ENCODE measurements at places on chromosomes 4 and X.

GRCh38 chrX:103467887-103468286 lies 51.4 kb downstream of the RAB40A start:
- no peak for DNase-seq

DNA sequence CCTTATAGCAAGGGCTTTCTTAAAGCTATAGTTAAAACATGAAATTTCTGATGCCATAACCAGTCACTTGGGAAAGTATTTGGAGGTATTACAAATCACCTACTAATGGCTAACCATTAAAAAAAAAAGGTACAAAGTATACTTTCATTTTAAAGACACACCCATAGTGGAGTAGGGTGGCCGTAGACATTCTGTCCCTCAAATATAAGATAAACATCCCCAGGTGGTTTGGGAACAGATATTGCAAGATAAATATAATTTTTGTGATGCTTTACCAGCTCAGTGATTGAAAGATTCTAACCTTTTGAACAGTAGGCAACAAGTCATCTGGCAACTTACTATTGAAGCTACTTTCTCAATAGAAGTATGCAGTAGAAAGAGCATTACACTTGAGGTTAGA lies 6.2 kb upstream of the FAT1 start:
- DNase-seq, result no peak

DNA sequence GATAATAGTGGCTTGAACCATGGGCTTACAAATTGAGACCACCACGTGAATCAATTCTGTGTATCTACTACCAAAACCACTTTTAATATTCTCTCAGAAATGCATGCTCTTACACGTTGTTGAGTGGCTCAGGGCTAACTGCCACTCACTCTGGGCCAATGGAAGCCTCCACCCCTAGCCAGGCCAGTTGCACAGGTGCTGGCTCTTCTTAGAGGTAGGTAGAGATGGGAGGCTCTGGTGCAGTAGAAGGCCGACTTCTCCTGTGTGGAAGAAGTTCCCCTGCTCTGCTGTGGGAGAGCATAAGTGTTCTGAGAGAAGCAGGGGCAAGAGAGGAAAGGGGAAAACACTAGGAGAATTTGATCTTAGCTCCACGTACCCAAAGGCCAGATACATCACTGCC lies 25.0 kb upstream of the BBS12 start:
- no peak for DNase-seq

DNA sequence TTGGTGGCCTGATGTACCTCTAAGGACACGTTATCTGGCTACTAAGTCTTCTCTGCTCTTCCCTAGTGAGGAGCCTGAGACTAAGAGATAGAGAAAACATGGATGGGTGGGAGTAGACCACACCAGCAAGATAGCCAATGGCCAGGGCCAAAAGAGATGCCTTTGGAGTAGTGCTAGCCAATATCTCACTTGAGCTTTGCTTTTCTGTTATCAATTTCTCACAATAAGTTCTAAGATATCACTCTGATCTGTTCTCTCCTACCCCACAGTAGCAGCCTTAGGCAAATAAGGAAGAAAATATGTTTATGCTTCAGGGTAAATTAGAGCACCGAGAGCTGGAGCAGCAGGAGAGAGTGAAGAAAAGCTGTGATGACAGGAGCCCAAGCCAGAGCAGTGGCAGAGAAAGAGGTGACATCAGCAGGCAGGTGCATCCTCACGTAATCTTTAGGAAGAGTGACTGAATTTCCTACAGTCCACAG lies 343.9 kb upstream of the NOCT start:
- DNase-seq, result no peak

GRCh38 chr4:44425614-44426208 lies 22.9 kb downstream of the KCTD8 start:
- no peak for DNase-seq

- DNase-seq, result no peak
Observed at GRCh38 chr4:1695913-1696312, 11.8 kb upstream of the FAM53A start.

DNA sequence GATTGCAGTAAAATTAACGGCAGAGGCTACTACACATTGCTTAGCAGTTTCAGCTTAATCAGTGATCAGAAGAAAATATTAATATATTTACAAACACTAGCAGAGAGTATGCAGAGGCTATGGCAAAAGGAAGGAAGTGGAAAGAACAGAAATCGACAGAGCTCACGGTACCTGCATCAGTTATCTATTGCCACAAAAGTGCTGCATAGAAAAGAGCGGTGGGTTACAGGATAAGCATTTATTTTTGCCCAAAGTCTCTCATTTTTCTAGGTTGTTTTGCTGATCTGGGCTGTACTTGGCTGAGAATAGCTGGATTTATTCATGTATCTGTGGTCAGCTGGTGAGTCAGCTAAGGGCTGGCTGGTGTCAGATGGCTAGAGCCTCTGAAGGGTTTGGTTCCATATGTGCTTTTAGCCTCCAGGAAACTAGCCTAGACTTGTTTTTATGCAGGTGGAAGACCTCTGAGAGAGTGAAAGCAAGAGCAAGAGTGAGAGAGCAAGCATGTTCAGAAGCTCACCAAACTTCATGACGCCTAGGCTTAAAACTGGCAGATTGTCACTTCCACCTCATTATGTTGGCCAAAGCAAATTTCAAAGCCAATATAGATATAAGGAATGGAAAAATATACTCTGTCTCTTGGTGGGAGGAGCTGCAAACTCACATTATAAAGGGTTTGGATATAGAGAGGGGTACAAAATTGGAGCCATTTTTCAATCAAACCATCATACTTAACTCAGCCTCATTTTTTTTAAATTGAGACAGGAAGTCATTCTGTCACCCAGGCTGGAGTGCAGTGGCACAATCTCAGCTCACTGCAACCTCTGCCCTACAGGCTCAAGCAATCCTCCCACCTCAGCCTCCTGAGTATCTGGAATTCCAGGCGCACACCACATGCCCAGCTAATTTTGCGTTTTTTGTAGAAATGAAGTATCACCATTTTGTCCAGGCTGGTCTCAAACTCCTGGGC lies 153.2 kb upstream of the RPL34 start:
- peak; percentile 41 for DNase-seq
